Suppressor macrophage (primary cell): ENCODE measurements at places on chromosomes 3 and 15.
A peak's percentile ranks its signal among the peaks of the same experiment; 100 is the strongest.

DNA sequence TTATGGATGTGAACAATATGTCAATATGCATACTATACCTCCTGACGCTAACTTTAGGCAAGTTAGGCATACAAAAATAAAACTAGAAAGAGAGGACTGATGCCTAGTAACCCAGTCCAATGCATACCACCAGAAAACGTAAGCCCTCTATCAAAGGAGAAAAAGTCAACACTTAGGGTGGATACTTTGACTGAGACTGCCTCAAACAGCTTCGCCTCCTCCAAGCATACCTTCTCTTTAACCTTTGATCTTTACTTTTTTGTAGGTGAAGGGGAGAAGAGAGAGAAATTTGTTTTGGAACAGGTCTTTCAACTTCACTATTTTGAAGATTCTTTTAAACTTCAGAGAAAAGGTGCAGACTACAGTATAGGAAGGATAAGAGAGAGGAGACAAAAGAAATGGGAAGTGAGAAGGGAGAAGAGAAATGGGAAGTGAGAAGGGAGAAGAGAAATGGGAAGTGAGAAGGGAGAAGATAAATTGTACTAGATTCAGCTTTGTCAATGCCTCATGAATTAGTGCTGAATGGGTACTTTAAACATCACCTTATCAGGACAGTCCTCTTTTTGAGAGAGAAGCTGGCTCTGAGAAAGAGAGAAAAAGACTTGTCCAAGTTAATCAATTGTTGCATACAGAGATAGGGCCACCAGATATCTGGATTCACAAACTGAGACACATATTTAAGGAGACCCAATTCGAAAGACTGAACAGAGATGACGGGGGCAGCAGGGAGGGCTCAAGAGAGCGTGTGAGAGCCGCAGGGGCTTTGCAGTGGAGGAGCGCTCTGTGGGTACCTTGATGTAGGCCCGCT is 1.0 kb downstream of the P3H2 start:
- DNase-seq = no peak

DNA sequence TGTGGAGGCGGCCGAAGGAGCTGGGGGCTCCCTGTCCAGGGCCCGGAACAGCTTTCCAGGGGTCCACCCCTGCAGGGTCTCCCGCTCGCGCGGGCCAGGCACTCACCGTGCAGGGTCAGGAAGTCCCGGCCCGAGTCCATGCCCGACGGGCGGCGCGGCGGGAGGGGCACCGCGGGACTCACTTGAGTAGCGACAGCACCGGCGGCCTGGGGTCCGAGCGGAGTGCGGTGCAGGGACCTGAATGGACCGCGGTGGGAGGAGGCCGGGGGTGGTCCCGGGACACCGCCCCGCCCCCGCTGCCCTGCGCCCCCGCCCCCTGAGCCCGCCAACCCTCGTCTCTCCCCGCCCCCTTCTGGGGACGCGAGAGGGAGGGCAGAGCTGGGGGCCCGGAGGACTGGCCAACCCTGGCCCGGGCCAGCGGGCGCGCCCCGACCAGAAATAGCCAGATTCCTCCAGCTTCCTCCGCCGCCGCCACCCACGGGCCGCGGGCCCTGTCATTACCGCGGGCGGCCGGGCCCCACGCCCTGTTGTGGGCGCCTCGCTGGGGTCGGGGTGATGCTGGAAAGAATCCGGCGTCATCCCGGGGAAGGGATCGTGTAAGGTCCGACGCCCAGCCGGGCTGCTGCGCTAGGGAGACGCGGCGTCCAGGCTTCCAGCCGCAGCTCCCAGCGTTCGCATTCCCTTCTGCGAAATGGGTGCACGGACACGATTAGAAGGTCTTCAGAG is at the start of gene PLCD1:
TSS of gene PLCD1 (minus strand) at position 243 of the 726 bp plus-strand sequence. CDS start at position 140, 103 bp downstream.
- DNase-seq = peak; percentile 50

DNA sequence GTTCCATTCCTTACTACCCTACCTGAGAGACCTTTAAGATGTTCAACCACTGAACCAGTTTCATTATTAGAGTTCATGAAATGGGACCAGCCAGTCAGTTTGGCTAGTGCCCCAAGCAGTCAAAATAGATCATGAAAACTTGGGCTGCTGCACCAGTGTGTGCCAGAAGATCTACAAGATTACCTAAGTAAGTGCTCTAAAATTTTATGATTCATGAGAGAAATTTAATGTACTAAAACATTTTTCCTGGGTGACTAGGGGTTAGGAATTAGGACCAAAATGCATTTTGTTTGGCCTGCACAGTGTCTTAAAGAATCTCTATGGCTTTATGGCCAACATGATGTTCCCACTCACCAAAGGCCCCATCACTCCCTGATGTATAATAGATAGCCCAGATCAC is 214.7 kb downstream of the ATP8B4 start:
- no peak for DNase-seq

DNA sequence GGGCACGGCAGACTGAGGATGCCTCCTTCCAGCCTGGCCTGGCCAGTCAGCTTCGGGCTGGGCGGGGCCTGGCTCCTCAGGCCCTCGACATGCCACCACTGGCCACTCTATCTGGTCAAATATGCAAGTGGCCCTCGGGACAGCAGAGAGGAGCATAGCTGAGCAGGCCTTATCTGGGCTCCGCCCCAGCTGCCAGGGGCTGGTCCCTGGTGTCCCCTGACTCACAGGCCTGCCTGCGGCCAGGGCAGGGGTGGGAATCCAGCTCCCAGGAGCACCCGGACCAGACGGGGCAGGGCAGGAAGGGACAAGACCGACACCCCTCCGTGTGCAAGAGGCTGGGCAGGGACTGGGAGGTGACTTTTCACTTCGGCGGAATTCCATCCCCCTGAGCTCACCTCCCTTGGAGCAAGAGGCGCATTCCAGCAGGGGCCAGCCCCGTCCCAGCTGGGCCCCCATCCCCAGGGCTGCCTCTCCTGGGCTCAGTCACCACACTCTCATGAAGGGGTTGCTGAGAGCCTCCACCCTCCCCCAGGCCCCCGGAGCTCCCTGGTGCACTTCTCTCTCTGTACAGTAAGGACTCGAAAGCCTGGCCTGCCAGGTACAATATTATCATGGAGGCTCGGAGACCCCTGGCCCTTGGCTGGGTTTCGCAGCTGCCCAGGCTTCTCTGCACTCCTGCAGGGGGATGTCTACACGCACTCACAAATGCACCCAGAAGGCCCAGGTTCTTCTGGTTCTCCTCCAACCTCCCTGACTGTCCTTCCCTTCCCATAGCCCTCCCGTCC is 29.5 kb downstream of the WNT7A start:
- DNase-seq = no peak

DNA sequence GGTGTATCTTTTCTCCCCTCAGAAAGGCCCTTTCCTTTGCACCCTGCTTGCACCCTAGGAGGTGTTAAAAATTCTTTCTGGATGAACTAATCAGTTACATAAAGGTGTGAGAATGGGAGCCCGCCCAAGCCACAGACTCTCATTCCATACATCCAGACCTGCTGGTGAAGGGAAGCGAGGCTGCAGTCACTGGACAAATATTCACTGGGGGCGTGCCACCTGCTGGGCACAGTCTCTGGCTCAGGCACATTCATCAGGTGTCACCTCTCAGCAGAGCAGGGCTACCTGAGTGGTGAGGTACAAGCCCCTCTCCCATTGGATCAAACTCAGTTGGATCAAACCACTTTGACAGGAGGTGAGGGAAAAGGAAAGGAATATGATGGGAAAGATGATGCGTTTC is 52.0 kb downstream of the NTRK3 start:
- no peak for DNase-seq

DNA sequence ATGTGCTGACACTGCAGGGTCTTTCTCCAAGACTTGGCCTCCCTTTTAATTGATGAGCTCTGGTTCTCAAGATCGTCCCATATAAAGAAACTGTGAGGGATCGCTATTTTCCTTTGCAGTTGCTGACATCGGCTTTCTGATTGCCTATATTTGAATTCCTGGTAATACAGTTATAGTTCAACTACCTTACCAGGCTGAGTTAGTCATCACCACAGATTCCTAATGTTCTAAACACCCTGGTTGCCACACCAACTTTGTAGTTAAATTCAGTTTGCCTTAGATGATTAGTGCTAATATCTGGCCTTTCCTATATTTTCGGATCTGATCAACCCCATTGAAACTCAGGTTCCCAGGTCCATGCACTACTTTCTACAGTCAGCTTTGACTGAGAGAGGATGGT is 125.0 kb downstream of the GMNC start:
- no peak for DNase-seq

DNA sequence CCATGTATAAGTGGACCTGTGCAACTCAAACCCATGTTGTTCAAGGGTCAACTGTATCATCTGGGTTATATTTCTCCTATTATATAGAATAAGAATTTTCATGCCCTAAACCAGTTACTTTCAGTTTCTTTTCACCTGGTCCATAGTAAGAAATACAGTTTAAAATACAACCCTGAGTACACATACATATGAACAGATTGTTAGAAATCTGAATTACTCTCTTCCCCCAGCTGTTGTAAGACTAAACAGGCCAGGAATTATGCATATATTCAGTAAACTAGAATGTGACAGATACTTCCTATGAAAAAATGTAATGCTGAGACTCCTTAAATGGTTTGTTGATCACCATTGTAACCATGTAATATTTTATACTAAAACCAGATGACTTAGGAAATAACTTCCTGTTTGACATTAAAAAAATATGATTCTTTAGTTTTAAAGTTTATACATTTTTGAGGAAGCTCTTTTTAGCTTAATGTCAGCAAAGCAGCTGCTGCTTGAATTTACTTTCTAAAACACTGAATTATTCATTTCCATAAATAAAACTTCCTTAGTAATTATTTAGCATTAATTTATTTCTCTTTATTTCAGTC is 52.5 kb upstream of the ZCWPW2 start:
- DNase-seq = no peak

DNA sequence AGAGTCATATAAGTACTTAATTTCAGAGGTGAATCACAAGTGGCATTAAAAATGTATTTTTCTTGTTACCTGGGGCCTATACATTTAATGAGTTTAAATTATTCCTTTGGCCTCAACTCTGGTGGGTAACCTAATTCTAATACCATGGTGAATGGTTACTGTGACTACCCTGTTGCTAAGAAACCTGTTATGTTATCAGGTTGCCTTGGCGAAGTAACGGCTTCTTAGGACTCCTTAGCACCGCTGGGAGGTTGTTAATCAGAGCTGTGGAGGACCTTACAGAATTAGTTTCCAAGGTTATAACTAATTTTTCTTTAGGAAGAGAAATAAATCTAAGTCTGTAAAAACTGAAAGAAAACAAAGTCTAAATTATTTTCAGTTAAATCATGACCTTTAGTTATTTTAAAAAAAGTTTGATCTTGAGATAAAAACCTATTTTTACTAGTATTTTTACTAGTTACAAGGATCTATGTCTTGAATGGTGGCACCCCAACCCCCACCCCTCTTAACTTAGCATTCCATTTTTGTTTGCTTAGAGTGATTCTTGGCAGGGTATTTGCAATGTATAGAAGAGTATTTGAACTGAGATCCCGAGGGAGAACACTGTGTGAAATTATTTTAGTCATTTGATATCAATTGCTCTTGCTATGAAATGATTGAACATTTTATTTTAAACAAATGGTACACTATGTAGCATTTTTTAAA is 155.5 kb downstream of the FNDC3B start:
- no peak for DNase-seq

- DNase-seq = no peak
Measured at GRCh38 chr3:103195216-103195615, 760.4 kb downstream of the ZPLD1 start.

DNA sequence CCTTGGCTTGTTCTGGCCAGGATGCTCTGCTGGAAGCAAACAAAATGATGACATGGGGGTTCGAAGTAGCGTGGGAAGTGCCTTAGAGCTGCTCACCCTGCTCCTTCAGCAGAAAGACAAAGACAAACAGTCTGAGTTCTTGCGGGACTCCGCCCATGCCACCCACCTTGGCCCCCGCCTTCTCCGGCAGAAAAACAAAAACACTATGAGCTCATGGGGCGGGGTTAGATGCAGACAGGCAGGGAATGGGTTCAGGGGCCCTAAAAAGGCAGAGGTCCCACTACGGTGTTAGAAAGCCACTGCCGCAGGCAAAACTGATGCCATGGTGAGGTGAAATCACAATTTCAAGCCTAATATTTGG is 9.7 kb upstream of the NCKIPSD start:
- DNase-seq = no peak

GRCh38 chr15:41494190-41494921 is 682 bp downstream of the ITPKA start:
- peak; percentile 42 for DNase-seq

DNA sequence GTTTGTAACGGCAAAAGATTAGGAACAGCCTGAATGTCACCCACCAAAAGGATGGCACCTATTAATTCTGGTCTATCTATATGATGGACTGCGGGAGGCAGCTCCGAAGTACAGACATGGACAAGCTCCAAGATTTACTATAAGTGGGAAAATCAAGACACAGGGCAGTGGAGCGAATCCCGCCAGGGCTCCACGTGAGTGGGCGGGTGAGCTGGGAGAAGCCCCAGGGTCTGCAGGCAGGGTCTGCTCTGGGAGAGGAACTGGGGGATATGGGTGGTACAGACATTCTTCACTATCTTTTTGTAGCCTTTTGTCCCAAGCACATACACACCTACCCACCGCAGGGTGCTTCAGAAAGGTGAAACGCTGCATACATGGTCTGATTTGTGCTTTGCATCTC is 38.2 kb upstream of the SPTBN5 start:
- no peak for DNase-seq

- DNase-seq = no peak
Measured at GRCh38 chr3:78174821-78175220, 1134.9 kb downstream of the ROBO2 start.
